ENCODE measurements at places on chromosomes 16 and 17. TPM values are rescaled to one million over a fixed set of nuclear protein-coding genes. Genes with fewer than 3 reads are reported as not detected.

DNA sequence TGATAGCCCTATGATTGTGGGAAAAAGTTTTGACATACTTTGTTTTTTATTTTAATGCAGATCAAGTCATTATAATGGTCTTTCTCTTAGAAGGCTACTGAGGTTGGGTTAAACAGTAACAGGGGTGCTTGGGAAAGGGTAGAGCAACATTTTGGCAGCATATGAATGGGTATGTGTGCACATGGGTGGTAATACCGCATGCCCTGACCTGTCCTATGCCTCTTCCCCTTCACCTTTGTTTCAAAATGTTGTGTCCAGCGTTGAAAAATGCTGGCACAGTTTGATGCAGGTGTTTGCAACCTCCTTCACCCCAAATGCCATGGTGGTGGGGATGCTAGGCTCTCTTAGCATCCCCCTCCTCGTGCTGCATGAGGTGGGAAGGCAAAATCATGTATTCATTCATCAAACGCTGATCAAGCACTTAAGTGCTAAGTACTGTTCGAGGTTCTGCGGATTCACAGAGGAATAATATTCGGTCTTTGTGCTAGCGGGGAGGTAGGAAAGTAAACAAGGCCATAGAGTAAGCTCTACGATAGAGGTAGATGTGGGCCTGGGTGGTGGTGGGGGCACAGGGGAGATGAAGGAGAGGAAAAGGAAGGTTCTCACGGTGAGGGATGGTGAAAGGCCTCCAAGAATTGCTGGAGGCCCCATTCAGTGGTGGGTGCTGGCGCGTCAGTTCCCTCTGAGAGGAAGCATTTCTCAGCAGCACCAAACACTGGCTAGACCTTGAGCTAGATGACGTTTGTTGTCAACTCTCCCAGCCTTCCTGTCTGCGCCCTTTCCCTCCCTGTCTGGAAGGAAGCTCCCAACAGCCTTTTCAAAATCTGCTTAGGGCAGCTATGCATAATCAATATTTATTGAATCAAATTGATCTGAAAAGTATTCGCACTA lies 13.3 kb upstream of the MARCHF10 start:
- no peak overlapping the region for H3K4me3 ChIP-seq
- no peak for DNase-seq
- H3K27me3 ChIP-seq: peaks cover 13% of the 10 kb centered on the region
- H3K27ac ChIP-seq: no peak overlapping the region
- H3K36me3 ChIP-seq: no peaks in the 10 kb centered on the region

- DNase-seq: no peak
- peaks cover 10% of the 10 kb centered on the region for H3K4me1 ChIP-seq
- H3K27me3 ChIP-seq: no peaks in the 10 kb centered on the region
- no peak overlapping the region for H3K27ac ChIP-seq
- no peak overlapping the region for H3K4me3 ChIP-seq
These were observed 75.4 kb downstream of the LITAF start for GRCh38 chr16:11511328-11511727.

- no peak for DNase-seq
- H3K4me3 ChIP-seq: no peak overlapping the region
- no peak overlapping the region for H3K27ac ChIP-seq
- H3K36me3 ChIP-seq: no peaks in the 10 kb centered on the region
These were observed 372.7 kb upstream of the CDH11 start for GRCh38 chr16:65494609-65495008.

DNA sequence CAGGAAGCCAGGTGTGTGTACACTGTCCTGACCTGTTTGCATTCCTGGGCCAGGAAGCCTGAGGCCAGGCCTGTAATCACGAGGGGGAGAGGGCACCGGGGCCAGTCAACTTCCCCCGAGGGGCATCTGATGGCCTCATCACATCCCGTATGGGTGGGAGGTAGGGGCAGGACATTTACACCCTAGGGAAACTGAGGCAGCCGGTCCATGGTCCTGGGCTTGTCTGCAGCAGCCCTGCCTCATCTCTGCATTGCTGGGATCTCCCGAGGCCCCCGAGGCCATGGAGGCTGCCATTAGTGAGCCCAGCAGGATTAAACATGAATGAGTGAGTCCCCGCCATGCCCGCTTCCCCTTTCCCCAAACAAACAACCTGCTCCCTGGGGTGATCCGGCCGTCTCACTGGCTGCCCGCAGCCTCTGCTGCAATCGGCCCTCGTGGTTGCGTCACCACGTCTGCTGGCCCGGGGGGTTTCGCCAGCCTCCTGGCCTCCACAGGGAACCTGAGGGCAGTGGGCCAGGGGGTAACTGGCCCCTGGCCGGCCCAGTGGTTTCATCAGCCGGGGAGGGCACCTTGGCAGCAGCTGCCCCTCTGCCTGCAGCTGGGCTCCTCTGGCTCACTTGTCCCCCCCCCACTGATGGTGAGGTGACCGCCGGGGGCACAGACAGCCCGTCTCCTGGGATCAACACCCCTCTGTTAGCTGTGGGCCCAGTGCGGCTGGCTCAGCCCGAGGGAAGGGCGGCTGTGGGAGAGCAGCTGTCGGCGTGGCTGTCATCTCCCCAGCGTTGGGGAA lies 88.3 kb upstream of the GSE1 start:
- no peaks in the 10 kb centered on the region for H3K4me1 ChIP-seq
- no peak for DNase-seq
- H3K27me3 ChIP-seq: peaks cover 13% of the 10 kb centered on the region
- H3K27ac ChIP-seq: no peak overlapping the region

- no peak overlapping the region for H3K27ac ChIP-seq
- H3K4me3 ChIP-seq: no peak overlapping the region
- H3K36me3 ChIP-seq: no peaks in the 10 kb centered on the region
- H3K27me3 ChIP-seq: no peaks in the 10 kb centered on the region
These were observed 23.5 kb downstream of the CACNA1H start for GRCh38 chr16:1176280-1176897.

GRCh38 chr16:10013364-10013763 lies 168.9 kb downstream of the GRIN2A start:
- no peak overlapping the region for H3K27ac ChIP-seq
- no peaks in the 10 kb centered on the region for H3K4me1 ChIP-seq
- peaks cover 24% of the 10 kb centered on the region for H3K27me3 ChIP-seq
- H3K4me3 ChIP-seq: no peak overlapping the region
- DNase-seq: no peak
- no peaks in the 10 kb centered on the region for H3K36me3 ChIP-seq

DNA sequence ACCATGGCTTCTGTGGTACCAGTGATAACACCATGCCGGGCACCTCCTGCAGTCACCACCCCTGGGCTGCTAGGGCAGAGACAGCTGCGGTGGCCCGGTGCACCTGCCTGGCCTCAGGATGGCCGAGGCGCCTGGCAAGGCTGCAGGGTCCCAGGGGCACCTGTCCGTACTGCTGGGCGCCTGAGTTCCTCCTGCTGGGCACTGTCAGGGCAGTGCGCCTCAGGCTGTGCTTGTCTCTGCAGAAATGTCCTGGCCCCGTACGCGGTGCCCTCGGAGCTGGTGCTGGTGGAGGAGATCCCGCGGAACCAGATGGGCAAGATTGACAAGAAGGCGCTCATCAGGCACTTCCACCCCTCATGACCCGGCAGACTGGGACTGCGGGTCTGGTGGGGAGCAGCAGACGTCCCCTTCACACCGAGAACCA lies 17.7 kb upstream of the CDH15 start:
- no peak overlapping the region for H3K4me3 ChIP-seq
- H3K27ac ChIP-seq: no peak overlapping the region
- peaks cover 19% of the 10 kb centered on the region for H3K4me1 ChIP-seq
- H3K27me3 ChIP-seq: no peaks in the 10 kb centered on the region

- H3K27me3 ChIP-seq: no peaks in the 10 kb centered on the region
- no peak overlapping the region for H3K27ac ChIP-seq
- H3K4me1 ChIP-seq: peaks cover 7% of the 10 kb centered on the region
- H3K36me3 ChIP-seq: no peaks in the 10 kb centered on the region
- DNase-seq: no peak
These were observed 478.3 kb upstream of the ERCC4 start for GRCh38 chr16:13441675-13442074.

- H3K4me3 ChIP-seq: peak overlapping the region; percentile 92
- peaks cover 82% of the 10 kb centered on the region for H3K4me1 ChIP-seq
- H3K36me3 ChIP-seq: peaks cover 37% of the 10 kb centered on the region
- peak overlapping the region; percentile 86 for H3K27ac ChIP-seq
- no peak for DNase-seq
These were observed 1.2 kb downstream of the UBALD2 start for GRCh38 chr17:76266244-76266938.

The TBC1D28 gene
- total RNA-seq: not detected

The EFNB3 gene
- total RNA-seq: not detected

The CNGB1 gene
- not detected for total RNA-seq

All from activated B cell treated with CpG ODN at 0.5 μM for 24 hours (primary cell).